NCI-H1436 treated with DMSO at 0.1 percent for 48 hours (cell line): ENCODE measurements at places on chromosomes 12 and 14.

DNA sequence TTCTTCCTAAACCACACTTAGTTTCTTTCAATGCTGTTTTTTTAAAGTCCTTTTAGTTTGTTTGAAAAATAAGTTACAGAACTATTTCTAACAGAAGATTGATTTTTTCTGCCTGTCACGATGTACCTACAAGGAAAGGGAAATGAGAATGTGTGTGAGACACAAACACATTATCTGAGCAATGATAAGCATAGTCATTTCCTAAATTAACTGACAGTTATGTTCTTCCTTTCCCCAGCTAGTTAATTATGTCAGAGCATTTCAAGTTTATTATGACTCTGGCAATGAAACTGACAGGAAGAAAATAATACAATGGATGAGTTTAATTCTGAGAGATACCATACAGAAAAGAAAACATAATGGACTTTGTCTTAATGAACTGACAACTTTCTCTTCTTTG is 21.3 kb upstream of the LDHB start:
- DNase-seq: no peak

GRCh38 chr12:131117438-131118245 is 163.9 kb downstream of the ADGRD1 start:
- no peak for DNase-seq

DNA sequence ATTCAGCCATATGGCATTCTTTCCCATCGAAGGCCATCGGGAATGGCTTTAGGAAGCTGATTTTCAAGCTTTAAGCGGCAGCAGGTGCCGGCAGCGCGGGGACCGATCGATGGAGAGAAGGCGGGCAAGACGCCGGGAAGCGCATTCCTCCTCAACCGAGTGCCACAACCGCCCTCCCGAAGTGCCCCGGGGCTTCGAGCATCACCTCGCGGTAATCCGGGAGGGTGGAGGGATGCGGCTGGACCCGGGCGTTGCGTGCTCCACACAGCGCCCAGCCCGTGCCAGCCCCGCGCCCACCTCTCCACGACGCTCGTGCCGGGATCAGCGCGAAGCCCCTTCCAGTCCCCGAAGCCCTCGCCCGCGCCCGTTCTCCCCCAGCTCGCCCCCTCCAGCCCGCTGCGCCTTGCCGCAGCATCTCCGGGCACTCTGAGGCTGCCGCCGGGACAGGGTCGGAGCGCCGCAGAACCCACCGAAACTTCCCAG is 3.2 kb downstream of the USP44 start:
- no peak for DNase-seq

- DNase-seq: no peak
These were observed 37.3 kb downstream of the ACTN1 start for GRCh38 chr14:68941820-68942219.

DNA sequence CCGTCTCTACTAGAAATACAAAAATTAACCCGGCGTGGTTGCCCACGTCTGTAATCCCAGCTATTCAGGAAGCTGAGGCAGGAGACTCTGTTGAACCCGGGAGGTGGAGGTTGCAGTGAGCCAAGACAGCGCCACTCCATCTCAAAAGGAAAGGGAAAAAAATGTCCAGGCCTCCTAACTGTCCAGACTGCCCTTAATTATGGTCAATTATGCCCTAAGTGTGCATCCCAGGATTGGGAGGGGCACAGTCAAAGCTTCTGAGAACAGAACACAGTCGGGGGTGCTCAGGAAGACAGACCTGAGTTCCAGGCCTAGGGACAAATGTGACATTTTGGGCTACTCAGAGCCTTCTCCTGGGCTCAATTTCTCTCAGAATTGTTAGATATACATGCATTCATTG is 31.8 kb upstream of the SMUG1 start:
- DNase-seq: no peak
